ENCODE measurements at places on chromosomes 5 and 9. TPM values are rescaled to one million over a fixed set of nuclear protein-coding genes. Genes with fewer than 3 reads are reported as not detected.

The PCDHB8 gene
- 0.53 TPM for total RNA-seq

The SLC44A1 gene
- 37.7 TPM for total RNA-seq

The TSSK1B gene
- not detected for total RNA-seq

The FABP6 gene
- not detected for total RNA-seq

The IL5 gene
- not detected for total RNA-seq
